ENCODE measurements at places on chromosomes 12 and 14. TPM values are rescaled to one million over a fixed set of nuclear protein-coding genes. Genes with fewer than 3 reads are reported as not detected.

Gene EFCAB11
- 8.4 TPM for total RNA-seq

Gene SPX
- total RNA-seq, result 0.28 TPM

Gene SERPINA12
- not detected for total RNA-seq

Gene POTEG
- not detected for total RNA-seq

Gene C12orf50
- total RNA-seq, result 0.20 TPM

Gene ZC3H10
- 11.8 TPM for total RNA-seq

Gene DNAH10
- total RNA-seq, result 1.1 TPM

Gene SAMD15
- 2.4 TPM for total RNA-seq

Gene CD163L1
- total RNA-seq, result 1.5 TPM

Gene EML1
- 39.5 TPM for total RNA-seq

Gene KRT2
- total RNA-seq, result not detected

Gene CNTN1
- total RNA-seq, result 0.90 TPM

Gene TPPP2
- not detected for total RNA-seq

Gene NAV3
- 8.9 TPM for total RNA-seq

Gene SLC17A8
- not detected for total RNA-seq

GRCh38 chr14:92902726-92903125 lies 20.2 kb upstream of the CHGA start:
- DNase-seq, result no peak
- H3K27me3 ChIP-seq, result peaks cover 41% of the 10 kb centered on the region
- no peak overlapping the region for H3K4me3 ChIP-seq
- H3K27ac ChIP-seq, result no peak overlapping the region
- no peaks in the 10 kb centered on the region for H3K4me1 ChIP-seq

GRCh38 chr12:80709811-80710726 lies 2.6 kb downstream of the MYF6 start:
- no peak overlapping the region for H3K27ac ChIP-seq
- H3K4me1 ChIP-seq, result no peaks in the 10 kb centered on the region
- H3K27me3 ChIP-seq, result no peaks in the 10 kb centered on the region
- H3K36me3 ChIP-seq, result no peaks in the 10 kb centered on the region
- DNase-seq, result peak; percentile 49
- H3K4me3 ChIP-seq, result no peak overlapping the region

- no peak overlapping the region for H3K27ac ChIP-seq
- H3K36me3 ChIP-seq, result no peaks in the 10 kb centered on the region
- peak; percentile 8 for DNase-seq
- H3K27me3 ChIP-seq, result no peaks in the 10 kb centered on the region
Measured at GRCh38 chr12:128387811-128388422, 120.9 kb downstream of the TMEM132C start.

DNA sequence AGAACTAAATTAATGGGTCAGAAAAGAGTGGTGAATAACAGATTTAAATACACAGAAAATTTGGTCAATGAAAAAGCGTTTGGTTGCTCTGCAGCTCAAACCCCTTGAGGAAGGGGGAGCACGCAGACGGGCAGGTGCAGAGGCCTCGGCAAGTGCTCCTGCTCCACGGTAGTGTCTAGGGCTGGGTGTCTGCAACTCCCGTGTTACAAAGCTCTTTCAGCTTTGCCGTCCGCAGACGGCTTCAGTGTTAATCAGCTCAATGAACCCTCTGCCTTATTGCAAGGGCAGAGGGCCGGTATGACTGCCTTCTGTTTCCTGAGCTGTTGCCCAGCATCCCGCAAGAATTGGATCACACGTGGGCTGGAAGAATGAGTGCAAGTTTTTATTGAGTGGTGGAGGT lies 125.7 kb upstream of the TRHDE start:
- H3K27me3 ChIP-seq, result no peaks in the 10 kb centered on the region
- H3K4me3 ChIP-seq, result no peak overlapping the region
- H3K27ac ChIP-seq, result no peak overlapping the region
- DNase-seq, result no peak
- H3K4me1 ChIP-seq, result no peaks in the 10 kb centered on the region

DNA sequence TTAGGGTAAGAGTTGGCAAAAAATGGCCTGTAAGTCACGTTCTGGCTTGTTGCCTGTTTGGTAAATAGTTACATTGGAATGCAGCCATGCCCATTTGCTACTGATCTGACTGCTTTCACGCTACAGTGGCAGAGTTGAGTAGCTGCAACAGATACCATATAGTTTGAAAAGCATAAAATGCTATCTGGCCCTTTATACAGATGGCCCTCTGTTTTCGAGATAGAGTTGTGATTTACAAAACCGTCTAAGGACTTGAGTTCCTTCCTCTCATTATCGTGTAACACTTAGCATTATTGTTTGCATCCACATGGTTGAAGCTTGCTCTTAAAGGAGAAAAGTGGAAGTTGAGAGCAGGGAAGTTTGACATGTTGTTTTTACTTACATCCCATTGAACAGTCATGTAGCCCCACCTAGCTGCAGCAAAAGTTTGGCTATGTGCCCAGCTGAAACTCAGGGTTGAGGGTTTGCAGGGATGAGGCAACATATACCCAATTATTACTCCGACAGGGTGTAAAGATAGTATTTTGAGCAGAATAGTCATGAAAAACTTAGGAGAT lies 11.3 kb upstream of the SCFD1 start:
- no peak overlapping the region for H3K4me3 ChIP-seq
- DNase-seq, result peak; percentile 72
- no peak overlapping the region for H3K27ac ChIP-seq
- H3K4me1 ChIP-seq, result no peaks in the 10 kb centered on the region

DNA sequence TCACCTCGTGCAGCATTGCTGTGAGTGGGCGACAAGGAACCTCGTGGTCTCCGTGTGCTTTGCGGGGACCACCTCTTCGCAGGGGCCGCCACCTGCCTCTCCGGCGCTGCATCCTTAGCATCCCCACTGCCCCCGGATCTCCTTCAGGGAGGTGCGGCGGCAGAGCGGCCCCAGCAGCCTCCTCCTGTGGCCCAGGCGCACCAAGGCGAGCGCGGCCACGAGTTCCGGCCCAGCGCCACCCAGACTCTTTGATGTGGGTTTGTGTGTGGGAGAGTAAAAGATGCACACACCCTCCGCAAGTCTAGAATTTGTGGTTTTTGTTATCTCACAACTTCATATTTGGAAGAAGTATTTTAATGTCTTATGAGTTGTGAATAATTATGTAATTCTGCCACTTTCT lies 118.8 kb upstream of the DIO3 start:
- no peak overlapping the region for H3K27ac ChIP-seq
- DNase-seq, result no peak
- no peaks in the 10 kb centered on the region for H3K4me1 ChIP-seq

- H3K36me3 ChIP-seq, result no peaks in the 10 kb centered on the region
- peaks cover 10% of the 10 kb centered on the region for H3K4me1 ChIP-seq
- H3K27me3 ChIP-seq, result no peaks in the 10 kb centered on the region
- H3K27ac ChIP-seq, result no peak overlapping the region
- no peak for DNase-seq
- H3K4me3 ChIP-seq, result no peak overlapping the region
Measured at GRCh38 chr12:2243275-2243674, 190.5 kb downstream of the CACNA1C start.

GRCh38 chr12:68267892-68268396 lies 14.5 kb upstream of the IL22 start:
- no peak overlapping the region for H3K4me3 ChIP-seq
- H3K27me3 ChIP-seq, result peaks cover 6% of the 10 kb centered on the region
- DNase-seq, result no peak
- H3K36me3 ChIP-seq, result no peaks in the 10 kb centered on the region

DNA sequence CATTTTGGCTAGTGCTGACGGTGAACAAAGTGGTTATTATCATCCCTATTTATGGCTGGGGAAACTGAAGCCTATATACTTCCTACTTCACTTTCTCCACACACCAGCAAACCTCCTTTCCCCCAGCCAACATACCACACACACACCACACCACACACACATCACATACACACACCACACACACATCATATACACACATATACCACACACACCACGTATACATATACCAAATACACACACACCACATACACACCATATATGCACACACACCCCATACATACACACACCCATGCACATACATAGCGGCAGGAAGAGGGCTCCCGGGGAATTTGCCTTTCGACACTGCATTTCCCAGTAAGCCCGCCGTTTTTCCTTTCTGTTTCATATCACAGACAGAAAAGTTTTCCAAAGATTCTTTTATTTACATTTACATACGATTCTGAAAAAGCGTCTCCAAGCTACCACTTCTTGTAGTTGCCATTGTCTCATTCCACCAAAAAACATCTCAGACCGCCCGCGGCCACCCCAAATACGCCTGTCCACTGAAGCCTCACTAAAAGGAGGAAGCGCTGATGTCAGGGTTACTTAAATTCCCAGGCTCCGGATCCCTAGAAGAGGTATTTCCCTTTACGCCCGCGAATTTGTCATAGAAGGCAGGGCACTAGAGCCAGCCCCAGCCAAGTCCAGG lies 823 bp upstream of the RAB5B start:
- no peak for DNase-seq
- no peaks in the 10 kb centered on the region for H3K27me3 ChIP-seq
- peak overlapping the region; percentile 92 for H3K4me3 ChIP-seq

GRCh38 chr14:77372304-77372841 lies 4.5 kb downstream of the TMED8 start:
- H3K4me1 ChIP-seq, result peaks cover 16% of the 10 kb centered on the region
- H3K4me3 ChIP-seq, result no peak overlapping the region
- H3K27me3 ChIP-seq, result no peaks in the 10 kb centered on the region
- H3K36me3 ChIP-seq, result no peaks in the 10 kb centered on the region

DNA sequence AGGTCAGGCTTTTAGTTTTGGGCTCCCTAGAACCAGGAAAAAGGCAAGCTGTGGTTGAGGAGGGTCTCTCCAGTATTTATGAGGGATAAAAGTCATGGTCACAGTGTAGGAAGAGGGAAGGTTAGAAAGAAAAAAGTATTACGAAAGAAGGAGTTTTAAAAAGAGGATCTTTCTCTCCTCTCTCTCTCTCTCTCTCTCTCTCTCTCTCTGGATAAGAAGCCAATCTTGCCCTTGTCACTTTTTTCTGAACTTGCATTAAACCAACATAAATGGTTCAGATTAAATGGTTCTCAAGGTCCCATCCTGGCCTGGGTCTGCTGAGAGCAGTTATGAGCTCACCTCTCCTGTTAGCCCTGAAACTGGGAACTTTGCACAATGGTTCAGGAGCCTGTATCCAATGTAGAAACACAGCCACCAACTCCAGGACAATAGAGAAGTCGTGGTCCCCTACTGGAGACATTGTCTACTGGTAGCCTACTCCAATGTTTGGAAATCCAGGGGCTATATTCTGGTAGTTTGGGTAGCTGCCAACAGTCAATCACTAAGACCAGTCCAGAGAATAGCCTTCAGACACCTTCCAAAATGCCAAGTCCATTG lies 131.9 kb downstream of the DAD1 start:
- H3K27me3 ChIP-seq, result no peaks in the 10 kb centered on the region
- DNase-seq, result no peak
- no peak overlapping the region for H3K27ac ChIP-seq
- H3K36me3 ChIP-seq, result no peaks in the 10 kb centered on the region
- H3K4me1 ChIP-seq, result no peaks in the 10 kb centered on the region

DNA sequence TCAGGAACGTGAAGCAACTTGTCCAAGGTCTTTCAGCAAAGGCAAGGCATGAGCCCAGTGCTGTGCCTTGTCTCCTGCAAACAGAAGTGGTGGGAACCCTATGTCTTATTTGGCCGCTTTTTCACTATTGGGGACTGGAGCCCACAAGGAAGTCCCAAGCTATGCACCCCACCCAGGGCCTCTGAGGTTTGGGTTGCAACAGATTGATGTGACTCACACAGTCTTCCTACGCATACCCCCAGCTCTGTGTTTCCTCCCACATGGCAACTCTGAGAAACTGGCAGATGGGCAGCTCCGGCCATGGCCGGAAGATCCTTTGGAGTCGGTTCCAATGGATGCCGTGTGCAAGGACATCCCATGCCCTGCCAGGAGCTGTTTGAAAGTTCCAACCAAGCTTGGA lies 28.3 kb upstream of the CMKLR1 start:
- H3K36me3 ChIP-seq, result no peaks in the 10 kb centered on the region
- H3K27me3 ChIP-seq, result peaks cover 9% of the 10 kb centered on the region
- no peak overlapping the region for H3K4me3 ChIP-seq
- no peaks in the 10 kb centered on the region for H3K4me1 ChIP-seq

DNA sequence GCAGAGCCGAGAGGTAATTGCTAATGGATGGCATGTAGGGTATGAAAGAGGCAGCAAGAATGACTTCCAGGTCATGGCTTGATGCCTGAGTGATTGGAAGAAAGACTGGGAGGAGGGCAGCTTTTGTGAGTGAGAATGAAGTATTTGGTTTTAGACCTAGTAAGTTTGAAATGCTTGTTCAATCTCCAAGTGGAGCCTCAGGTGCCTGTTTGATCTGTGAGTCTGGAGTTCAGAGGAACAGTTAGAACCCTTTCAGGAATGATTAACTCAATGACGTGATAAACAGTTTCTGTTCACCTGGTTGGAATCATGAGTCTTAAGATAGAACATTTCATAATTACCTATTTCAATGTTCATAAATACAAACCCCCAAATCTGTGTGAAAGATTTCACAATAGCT lies 10.4 kb downstream of the KCNJ8 start:
- H3K27me3 ChIP-seq, result no peaks in the 10 kb centered on the region
- H3K4me1 ChIP-seq, result no peaks in the 10 kb centered on the region
- no peak for DNase-seq
- no peak overlapping the region for H3K4me3 ChIP-seq

GRCh38 chr12:123713823-123714585 lies 1.9 kb downstream of the ATP6V0A2 start:
- H3K27me3 ChIP-seq, result no peaks in the 10 kb centered on the region
- no peaks in the 10 kb centered on the region for H3K4me1 ChIP-seq
- no peak overlapping the region for H3K27ac ChIP-seq
- peak overlapping the region; percentile 99 for H3K4me3 ChIP-seq

DNA sequence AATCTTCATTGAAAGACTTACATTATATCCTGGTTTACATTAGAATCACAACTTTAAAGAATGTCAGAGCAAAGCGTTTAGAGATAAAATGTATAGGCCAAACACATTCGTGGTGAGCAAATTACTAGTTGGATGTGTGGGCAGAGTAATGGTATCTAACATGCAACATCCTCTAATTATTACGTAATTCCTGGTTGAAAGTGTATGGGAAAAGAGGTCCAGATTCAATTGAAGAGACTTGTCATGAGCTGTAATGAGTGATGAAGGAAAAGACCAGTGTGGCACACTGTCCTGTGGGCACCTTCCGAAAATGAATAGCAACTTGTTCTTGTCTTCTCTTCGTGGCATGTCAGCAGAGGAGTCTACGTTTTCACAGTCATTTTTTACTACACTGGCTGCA lies 192.8 kb downstream of the LRIG3 start:
- DNase-seq, result peak; percentile 41
- H3K4me1 ChIP-seq, result peaks cover 4% of the 10 kb centered on the region
- H3K27ac ChIP-seq, result no peak overlapping the region

DNA sequence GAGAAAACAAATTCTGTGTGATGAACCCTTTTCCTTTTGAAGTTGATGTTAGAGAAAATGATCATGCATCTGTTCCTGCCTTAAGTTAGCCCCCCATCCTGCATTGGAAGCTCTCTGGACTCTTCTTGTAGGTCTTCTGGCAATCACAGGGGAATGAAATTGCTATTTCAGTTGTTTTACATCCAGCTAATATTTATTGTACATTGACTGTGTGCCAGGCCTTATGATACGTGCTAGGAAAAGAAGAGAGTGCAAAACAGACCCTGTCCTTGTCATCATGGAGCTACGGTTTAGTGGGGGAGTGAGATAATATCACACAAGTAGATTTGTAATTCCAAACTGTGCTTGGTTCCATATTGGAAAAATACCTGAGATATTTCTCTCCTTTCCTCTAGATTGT lies 118.6 kb downstream of the TGFB3 start:
- no peak overlapping the region for H3K4me3 ChIP-seq
- DNase-seq, result no peak
- H3K27me3 ChIP-seq, result no peaks in the 10 kb centered on the region
- no peak overlapping the region for H3K27ac ChIP-seq
- H3K36me3 ChIP-seq, result no peaks in the 10 kb centered on the region

GRCh38 chr14:31340297-31341063 lies 79.9 kb downstream of the HEATR5A start:
- peaks cover 9% of the 10 kb centered on the region for H3K4me1 ChIP-seq
- no peak for DNase-seq
- no peak overlapping the region for H3K27ac ChIP-seq
- H3K27me3 ChIP-seq, result no peaks in the 10 kb centered on the region
